NAMALWA (cell line): ENCODE measurements at places on chromosomes 13 and 19.

- DNase-seq: no peak
These were observed 43.8 kb downstream of the DNM2 start for GRCh38 chr19:10761443-10762250.

- DNase-seq: no peak
These were observed 5.3 kb downstream of the CARM1 start for GRCh38 chr19:10876459-10877240.

- DNase-seq: no peak
These were observed 26.5 kb upstream of the CASP14 start for GRCh38 chr19:15022752-15023151.

DNA sequence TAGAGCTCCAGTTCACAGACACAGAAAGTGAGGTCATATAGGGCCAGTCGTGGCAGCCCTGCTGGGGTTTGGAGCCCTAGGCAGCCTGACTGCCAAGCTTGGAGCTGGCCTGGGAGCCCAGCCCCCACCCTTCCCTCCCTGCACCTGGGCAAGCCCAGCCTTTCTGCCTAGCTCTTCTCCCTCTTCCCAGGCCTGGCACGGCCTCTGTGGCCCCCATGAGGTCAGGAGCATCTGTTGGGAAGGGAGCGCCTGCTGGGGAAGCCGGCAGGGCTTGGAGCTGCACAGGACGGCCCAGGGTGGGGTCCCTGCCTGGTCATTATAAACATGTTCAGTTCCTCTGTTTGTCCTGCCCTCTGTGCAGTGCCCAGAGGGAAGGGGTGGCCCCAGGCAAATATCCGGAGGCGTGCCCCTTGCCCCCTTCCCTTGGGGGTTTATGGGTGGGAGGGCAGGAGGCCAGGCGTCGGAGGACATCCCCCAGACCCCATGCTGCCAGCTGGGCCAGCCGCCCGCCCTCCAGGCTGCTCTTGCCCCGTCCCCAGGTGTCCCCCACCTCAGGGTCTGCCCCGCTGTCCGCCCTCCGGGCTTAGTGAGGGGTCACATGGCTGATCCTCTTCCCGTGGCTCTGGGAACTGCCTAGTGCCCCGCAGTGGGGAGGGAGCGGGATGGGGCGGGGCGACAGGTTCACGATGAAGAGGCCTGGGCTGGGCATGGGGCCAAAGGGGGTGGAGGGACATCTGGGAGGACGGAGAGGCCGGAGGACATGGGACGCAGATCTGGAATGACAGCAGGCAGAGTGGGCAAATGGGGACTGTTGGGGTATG, 30.0 kb upstream of the NCCRP1 start:
- no peak for DNase-seq

DNA sequence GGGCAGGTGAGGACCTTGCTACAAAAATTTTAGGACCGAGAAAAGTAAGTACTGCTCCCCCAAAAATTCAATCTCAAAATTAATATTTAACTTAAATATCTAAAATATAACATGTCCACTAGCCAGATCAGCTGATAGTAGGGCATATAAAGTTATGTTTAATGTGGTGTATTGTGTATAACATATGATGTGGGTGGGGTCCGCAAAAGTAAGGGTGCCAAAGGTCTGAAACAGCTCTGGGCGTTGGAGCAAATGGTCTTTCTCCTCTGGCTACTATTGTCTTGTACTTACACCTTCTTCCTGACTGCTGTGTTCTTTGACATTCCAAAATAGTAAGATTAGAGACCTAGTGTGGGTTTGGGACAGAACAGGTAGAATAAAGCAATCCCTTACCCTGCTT, 41.2 kb downstream of the HTR2A start:
- no peak for DNase-seq

GRCh38 chr19:7140137-7140536, 70.6 kb downstream of the ZNF557 start:
- peak; percentile 28 for DNase-seq

GRCh38 chr13:39123578-39123977, 85.3 kb downstream of the NHLRC3 start:
- no peak for DNase-seq

- DNase-seq: peak; percentile 18
These were observed 7.9 kb downstream of the INTS6 start for GRCh38 chr13:51444922-51445321.

DNA sequence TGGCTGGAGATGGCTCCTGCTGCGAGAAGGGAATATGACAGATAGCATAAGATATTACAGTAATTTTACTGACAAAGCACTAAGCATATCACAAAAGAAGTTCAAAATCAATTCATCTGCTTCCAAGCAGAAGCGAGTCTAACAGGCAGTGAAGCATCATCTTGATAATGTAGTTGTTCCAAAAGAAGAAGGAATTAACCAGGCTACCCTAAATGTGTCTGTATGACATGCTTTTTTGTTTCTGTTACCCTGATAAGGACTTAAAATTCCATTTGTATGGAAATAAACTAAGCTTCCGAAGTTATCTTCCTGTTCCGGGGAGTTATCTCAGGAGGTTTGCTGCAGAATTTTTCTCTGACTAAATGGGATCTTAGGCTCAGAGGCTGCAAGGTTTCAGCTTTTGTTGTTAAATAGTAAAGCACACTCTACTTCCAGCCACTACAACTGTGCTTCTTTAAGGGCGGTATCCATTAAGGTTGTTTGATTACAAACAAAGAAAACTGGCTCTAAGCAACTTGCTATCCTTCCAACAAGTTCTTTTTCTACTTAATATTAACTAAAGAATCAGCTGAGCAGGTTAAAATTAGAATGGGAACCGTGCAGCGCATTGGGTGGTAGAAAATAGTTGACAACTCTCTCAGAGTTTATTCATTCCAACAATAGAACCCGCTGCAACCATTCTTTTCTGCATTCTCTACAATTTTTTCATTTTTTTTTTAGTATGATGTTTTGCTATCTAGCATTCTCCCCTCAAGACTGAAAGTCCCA, 607.3 kb downstream of the UQCRFS1 start:
- no peak for DNase-seq

DNA sequence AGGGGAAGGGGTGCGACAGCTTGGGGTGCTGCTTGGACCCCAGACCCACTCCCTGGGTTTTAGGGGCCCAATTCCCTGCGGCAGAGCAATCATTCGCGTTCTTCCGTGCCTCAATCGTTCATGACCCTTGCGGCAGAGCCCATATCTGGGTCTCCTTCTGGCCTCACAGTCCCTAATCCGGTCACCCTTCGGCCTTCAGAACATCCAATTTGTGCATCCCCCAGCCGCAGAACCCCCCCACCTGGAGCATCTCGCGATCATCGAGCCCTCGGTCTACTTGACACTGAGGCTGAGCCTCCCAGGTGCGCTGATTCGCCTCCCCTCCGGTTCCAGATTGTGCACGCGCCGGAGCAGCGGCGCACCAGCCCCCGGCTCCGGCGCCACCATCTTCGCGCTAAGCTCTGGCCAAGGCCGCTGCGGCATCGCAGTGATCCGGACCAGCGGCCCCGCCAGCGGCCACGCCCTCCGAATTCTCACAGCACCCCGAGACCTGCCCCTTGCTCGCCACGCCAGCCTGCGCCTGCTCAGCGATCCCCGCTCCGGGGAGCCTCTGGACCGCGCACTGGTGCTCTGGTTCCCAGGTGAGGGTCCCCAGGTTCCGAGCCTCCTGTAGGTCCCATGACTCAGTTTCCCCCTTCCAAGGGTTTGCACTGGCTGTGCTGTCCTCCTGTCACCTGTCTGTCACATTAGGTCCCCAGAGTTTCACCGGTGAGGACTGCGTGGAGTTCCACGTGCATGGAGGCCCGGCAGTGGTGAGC, 501 bp downstream of the GTPBP3 start:
- DNase-seq: peak; percentile 73

DNA sequence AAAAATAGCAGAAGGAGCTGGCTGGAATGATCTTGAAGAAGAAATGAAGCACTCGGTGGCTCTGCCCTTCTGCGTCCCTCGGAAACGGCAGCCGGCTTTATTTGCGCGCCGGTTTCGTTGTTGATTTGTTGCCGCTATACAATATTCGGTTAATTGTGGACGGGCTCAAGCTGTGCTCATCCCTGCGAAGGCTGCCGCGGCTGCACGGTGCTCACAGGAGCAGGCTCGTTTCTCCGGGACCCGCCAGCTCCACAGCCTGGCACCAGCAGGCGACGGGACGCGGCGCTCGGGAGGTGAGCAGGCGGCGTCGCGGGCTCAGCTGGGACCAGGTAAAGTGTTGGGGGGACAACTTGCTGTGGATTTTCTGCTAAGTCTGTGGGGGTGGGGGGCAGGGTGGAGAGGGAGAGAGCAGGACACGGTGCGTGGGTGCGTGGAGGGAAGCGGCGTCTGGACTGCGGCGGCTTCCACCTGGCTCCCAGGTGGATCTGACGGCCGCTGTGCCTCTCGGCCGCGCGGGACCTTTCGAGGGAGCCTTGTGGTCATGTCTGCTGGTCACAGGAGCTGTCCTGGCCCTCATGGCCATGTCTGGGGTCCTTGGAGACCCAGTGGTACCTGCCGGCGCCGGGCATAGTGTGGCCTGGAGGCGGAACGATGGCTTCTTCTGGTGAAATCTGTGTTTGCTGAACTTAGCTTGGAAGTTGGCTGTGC, 90.9 kb downstream of the TEX29 start:
- DNase-seq: no peak

- no peak for DNase-seq
These were observed 194.3 kb upstream of the SOX1 start for GRCh38 chr13:111872475-111873150.

- DNase-seq: peak; percentile 66
These were observed 1.5 kb upstream of the SLC17A7 start for GRCh38 chr19:49442771-49443365.

GRCh38 chr13:100139817-100140216, 50.9 kb downstream of the PCCA start:
- no peak for DNase-seq

DNA sequence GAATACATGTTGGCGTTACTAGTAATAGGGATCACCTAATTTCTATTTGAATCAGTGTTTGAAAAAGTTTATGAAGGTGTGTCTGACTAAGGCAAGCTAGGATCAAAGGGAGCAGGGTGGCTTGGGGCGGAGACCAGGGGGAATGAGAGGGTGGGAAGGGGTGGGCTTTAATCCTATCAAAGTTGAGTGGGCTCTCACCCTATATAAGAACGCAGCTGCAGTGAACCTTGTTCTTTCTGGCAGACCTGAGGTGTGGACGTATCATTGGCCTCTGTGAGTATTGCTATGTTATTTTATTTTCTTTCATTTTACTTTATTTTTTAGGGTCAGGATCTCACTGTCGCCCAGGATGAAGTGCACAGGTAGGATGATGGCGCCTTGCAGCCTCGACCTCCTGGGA, 37.4 kb downstream of the NLRP12 start:
- no peak for DNase-seq

- DNase-seq: no peak
These were observed 65.7 kb downstream of the SPACA7 start for GRCh38 chr13:112441779-112442310.

GRCh38 chr19:13155472-13156359, 5.5 kb downstream of the IER2 start:
- peak; percentile 81 for DNase-seq

DNA sequence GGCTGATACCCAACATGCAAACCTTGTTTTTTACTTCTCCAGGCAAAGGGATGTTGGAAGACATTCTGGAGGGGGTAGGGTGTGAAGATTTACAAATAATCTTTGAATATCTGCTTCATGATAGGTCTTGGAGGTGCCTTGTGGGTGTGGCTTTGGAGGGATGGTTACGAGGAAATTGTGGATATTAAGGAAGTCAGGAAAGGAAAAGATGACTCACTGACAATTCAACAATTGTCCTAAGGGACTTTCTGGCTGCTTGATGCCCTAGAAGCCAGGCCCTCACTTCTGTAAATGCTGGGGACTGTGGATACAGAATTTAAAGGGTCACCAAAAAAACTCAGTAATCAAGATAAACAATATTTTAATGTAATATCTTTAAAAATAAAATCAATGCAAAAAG, 37.4 kb upstream of the ZNF527 start:
- no peak for DNase-seq

GRCh38 chr13:46079770-46080169, 25.1 kb downstream of the CPB2 start:
- no peak for DNase-seq

DNA sequence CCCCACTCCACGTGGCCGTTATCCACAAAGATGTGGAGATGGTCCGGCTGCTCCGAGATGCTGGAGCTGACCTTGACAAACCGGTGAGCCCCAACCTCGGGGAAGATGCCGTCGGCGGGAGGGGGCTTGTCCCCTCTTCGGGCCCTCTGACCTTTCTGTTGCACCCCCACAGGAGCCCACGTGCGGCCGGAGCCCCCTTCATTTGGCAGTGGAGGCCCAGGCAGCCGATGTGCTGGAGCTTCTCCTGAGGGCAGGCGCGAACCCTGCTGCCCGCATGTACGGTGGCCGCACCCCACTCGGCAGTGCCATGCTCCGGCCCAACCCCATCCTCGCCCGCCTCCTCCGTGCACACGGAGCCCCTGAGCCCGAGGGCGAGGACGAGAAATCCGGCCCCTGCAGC, 4.8 kb downstream of the CCER2 start:
- DNase-seq: no peak

DNA sequence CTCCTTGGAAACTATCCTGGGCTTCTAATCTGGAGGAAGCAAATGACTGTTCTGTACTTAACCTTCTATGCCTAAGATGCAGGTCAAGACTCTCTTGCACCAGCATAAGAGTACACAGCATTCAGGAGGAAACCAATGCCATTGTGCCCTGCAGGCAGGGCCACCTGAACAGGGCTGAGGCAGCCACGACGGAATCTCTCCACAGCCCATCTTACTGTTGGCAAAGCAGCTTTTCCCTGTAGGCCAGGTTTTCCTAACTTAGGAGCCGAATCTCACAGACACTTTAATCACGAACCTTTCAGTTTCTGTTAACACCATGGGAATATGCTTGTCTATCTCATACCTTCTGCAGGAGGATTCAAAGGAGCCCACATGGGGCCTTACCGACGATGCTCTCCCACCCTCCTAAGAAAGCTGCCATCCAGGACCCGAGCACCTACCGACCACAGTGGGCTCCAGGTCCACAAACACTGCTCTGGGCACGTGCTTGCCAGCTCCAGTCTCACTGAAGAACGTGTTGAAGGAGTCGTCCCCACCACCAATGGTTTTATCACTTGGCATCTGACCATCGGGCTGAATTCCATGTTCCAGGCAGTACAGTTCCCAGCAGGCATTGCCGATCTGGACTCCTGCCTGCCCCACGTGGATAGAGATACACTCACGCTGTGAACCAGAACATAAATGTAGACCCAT, 2.6 kb downstream of the TUBA3C start:
- DNase-seq: no peak

GRCh38 chr13:113770441-113770840, 11.4 kb downstream of the TMEM255B start:
- no peak for DNase-seq

DNA sequence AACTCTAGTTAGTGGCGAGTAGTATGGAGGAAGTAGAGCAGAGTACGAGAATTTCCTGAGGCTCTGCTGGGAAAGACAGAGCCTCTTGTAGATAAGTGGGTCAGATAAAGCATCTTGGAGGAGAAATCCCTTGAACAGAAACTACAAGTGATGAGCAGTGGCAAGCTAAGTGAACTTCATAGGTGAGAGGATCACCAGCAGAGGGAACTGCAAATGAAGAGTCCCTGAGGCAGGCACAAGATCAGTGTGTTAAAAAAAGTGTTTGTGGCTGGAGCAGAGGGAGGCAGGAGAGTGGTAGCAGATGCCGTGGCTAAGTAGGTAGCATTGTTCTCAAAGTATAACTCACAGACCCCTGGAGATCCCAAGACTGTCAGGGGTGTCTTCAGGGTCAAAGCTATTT, 437.6 kb downstream of the HS6ST3 start:
- DNase-seq: no peak

GRCh38 chr13:73693215-73693614, 441.0 kb downstream of the KLF12 start:
- DNase-seq: no peak
